GM20000 (cell line): ENCODE measurements at places on chromosomes 3 and 15.

DNA sequence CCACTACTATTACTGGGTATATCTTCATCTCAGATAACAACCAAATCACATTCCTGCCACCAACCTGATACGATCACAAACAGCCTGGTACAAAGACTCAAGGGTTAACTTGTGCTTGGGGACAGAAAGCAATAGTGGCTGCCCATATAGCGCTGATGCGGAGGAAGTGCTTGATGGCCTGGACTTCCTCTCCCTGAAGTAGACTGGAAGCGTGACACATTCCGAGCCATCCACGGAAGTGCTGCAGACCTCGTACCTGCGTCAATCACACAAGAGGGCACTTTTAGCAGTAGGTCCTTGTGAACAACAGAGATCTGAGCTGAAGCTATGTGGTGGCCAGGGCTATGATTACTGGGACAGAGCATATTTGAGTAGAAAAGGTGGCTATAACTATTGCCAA lies 17.3 kb upstream of the C3orf62 start:
- DNase-seq: no peak

DNA sequence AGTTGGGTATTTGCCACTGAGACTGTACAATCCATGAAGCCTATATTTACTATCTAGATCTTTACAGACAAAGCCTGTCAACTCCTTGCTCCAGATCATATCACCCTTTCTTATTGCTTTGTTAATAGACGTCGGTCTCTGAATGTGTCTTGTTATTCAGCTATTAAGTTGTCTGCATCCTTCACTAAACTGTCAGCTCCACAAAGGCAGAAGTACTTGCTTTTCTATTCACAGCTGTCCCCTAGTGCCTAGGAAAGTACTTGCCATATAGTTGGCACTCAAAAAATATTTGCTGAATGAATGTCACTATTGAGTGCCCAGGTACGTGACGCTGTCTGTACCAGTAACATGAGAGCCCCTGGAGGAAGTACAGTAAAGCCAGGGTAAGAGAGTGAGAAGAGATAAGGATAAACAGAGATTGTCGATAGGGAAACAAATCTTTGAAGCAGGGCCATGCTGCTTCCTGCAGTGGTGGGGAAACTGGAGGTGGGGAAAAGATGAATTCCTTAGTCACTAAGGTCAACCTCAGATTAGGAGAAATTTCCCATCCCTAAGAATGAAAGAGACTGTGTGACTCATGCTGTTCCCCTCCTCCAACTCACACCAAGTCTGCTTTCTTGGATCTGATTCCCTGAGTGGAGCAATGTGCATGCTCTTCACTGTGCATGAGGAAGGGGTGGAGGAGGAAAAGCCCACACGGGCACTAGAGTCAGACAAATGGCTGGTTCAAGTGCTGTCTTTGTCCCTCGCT lies 36.3 kb downstream of the PRICKLE2 start:
- no peak for DNase-seq

GRCh38 chr3:134955874-134956273 lies 160.8 kb downstream of the EPHB1 start:
- no peak for DNase-seq

DNA sequence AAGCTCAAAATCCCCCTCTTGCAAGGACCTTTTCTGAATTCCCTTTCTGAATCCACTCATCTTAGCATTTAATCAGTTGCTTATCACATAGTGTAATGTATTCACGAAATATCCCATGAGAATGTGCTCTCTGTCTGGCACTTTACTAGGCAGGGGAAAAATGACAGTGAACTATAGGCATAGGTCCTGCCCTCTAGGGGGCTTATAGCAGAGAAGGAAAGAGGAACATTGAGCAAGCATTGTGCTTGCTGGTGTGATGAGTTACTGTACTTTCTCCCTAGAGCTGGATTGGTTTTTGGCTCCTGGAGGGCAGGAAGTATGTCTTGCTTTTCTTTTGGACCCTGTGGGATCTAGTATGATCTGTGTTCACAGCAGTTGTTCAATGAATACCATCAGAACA lies 26.5 kb downstream of the DUOX2 start:
- DNase-seq: no peak

DNA sequence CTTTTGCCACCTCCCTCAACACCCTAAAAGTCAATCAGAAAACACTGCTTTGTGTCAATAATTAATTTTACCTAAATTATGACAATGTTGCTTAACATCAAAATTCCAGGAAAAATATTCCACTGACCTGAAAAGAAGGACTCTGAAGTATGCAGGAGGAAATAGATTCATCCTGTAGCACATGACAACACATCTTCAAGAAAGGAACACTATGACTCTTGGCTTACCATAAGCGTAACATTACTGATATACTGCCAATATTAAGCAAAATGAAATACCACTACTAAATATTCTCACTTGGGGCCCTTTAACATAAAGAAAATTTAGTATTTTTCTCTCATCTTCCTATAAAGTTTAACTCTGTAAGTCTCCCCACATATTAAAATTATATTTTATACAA lies 9.6 kb downstream of the SUCLG2 start:
- DNase-seq: no peak

DNA sequence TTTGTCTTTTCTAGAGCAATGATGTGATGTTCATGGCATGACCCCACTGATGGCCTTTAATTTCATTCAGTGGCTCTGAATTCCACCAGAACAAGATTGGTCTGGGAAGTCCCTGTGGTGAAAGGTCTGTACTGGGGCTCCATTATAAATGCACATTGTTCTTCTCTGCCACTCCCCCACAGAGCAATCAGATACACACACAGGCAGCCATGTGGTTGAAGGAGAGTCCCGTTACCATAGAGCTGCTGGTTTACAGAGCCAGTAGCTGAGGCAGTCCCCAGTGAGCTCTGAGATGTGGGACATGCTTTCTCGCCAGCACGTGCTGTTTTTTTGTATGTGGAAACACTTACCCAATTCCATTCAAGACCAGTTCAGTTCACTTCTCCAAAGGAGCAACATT lies 172.7 kb upstream of the TRIM42 start:
- DNase-seq: peak; percentile 48

- no peak for DNase-seq
These were observed 89.4 kb downstream of the PDE8A start for GRCh38 chr15:85071061-85071460.

GRCh38 chr3:197007953-197008352 lies 21.7 kb downstream of the MELTF start:
- DNase-seq: no peak

DNA sequence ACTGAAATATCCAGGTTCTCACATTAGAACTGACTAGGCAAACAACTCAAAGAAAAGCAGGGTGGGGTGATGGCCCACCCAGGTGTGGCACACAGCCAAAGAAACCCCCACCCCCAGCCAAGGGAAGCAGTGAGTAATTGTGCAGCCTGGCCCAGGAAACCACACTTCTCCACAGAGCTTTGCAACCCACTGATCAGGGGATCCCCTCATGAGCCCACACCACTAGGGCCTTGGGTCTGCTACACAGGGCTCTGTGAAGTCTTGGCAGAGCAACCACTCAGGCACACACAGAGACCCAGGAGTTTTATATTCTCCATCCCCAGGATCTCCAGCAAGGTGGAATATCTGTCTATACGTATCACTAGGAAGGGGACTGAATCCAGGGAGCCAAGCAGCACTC lies 22.2 kb upstream of the TRIM42 start:
- DNase-seq: no peak

DNA sequence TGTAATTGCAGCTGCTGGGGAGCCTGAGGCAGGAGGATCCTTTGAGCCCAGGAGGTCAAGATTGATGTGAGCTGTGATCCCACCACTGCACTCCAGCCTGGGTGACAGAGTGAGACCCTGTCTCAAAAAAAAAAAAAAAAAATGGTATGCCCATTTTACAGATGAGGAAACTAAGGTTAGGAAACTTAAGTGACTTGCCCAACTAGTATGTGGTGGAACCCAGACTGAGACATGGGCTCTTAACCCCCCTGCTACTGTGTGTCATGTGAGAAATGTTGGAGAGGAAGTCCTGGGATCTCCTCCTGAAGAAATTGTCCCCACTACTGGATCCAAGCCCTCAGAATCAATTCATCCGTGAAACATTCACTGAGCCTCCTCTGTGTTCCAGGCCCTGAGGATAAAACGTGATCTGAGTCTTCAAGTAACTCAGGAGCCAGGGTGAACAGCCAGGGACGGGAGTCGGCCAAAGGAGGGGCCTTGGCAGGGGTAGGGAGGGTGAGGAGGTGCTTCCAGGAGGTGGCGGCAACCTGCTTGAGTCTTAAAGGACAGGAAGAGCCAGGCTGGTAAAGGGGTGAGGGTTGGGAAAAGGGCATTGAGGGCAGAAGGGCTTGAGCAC lies 19.6 kb upstream of the RNU6-1 start:
- no peak for DNase-seq

DNA sequence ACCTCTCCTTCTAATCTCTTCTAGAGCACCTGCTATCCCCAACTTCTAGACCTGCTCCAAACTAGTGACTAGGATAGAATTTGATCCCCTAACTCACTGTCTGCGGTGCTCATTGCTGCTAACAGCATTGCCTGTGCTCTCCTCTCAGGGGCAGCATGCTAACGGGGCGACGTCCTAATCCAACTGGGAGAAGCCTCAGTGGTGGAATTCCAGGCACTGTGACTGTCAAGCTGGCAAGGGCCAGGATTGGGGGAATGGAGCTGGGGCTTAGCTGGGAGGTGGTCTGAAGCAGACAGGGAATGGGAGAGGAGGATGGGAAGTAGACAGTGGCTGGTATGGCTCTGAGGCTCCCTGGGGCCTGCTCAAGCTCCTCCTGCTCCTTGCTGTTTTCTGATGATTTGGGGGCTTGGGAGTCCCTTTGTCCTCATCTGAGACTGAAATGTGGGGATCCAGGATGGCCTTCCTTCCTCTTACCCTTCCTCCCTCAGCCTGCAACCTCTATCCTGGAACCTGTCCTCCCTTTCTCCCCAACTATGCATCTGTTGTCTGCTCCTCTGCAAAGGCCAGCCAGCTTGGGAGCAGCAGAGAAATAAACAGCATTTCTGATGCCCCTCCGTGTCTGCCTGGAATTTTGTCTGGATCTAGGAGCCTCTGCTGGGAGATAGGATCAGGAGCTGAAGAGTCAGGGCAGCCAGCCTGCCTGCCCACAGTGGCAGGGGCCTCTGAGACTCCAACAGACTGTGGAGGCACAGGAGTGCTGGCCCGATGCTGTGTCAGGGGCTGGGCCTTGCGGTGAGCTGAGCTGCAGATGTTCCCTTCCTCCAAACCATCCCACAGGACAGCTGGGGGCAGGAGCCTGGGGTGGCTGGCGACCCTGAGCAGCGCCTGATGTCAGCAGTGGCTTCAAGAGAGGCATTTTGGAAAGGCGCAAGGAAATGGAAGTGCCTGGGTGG lies 3.0 kb downstream of the ISLR start:
- no peak for DNase-seq

GRCh38 chr15:38748710-38749109 lies 184.1 kb upstream of the RASGRP1 start:
- no peak for DNase-seq

GRCh38 chr3:71269906-71270305 lies 313.6 kb downstream of the FOXP1 start:
- no peak for DNase-seq

DNA sequence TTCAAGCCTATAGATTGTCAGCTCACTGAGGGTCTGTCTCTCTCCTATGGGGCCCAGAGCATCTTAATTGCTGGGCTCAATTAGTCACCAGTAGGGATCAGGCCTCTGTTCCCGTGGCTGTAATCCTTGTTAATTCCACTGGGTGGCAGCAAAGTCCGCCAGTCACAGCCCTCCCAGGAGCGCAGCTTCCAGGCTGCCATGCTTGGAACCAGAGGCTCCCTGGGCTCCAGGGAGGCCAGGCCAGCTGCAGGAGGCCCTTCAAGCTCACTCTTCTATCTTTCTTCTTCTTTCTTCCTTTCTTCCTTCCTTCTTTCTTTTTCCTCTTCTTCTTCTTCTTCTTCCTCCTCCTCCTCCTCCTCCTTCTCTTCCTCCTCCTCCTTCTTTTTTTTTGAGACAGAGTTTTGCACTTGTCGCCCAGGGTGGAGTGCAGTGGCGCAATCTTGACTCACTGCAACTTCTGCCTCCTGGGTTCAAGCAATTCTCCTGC lies 14.4 kb downstream of the RNU5B-1 start:
- peak; percentile 88 for DNase-seq

DNA sequence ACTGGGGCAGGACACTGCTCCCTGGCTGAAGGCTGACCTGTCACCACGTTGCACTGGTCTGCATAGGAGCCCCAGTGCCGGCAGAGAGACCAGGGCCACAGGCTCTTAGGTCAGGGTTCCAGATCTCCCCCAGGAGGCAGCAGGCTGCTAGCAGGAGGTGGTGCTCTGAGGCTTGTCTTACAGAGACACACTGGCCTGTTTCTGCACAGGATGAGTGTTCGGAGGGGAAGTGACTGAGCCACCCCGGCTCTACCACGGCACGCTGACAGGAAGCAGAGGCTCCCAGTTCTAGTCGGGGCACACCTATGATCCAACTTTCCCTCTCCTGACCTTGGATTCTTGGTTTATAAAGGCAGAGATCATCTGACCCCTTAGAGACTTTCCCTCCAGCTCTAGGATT lies 8.6 kb downstream of the FBXL22 start:
- DNase-seq: peak; percentile 49
